ENCODE measurements at places on chromosomes 4 and X. TPM values are rescaled to one million over a fixed set of nuclear protein-coding genes. Genes with fewer than 3 reads are reported as not detected.

DNA sequence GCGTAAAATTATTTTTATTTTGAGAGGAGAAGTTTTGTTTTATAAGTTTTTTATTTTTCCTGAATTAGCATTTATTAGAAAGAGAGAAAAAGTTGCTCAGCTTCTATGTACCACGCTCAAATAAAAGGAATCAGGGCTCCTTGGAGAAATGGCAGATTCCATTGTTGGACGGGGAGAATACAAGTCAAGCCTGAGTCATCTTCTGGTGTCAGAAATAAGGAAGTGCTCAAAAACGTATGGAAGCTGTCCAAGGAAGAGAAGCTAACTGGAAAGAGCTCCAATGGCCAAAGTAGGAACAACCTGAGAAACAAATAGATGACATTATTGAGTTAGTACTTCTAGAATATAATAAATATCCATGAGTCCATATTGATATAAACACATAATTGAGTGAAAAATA lies 89.3 kb upstream of the NEIL3 start:
- no peak for DNase-seq
- no peaks in the 10 kb centered on the region for H3K4me1 ChIP-seq
- H3K27ac ChIP-seq, result no peak overlapping the region
- H3K27me3 ChIP-seq, result no peaks in the 10 kb centered on the region

DNA sequence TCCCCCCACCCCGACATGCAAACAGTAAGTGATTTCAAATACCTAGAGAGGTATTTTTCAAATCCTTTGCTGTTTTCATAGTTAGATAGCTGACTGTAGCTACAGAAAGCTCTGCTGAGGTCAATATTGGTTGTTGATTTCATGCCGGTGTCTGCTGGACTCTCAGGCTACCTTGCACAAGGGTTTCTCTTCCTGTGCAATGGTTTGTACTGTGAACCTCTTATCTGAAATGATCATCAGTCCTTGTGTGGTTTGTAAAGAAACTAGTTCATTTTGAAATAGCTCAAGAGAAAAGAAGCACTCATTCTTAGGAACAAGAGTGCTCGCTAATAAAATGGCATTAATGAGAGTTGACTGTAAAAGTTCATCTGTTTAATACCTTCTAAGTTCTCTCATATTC lies 2.1 kb downstream of the MTM1 start:
- peak overlapping the region; percentile 78 for H3K27ac ChIP-seq
- H3K36me3 ChIP-seq, result no peaks in the 10 kb centered on the region
- H3K4me3 ChIP-seq, result peak overlapping the region; percentile 36
- DNase-seq, result no peak
- H3K27me3 ChIP-seq, result no peaks in the 10 kb centered on the region

- H3K27ac ChIP-seq, result no peak overlapping the region
- H3K4me1 ChIP-seq, result no peaks in the 10 kb centered on the region
- no peaks in the 10 kb centered on the region for H3K36me3 ChIP-seq
- H3K27me3 ChIP-seq, result no peaks in the 10 kb centered on the region
- no peak for DNase-seq
- H3K4me3 ChIP-seq, result no peak overlapping the region
Observed at GRCh38 chrX:134654398-134655012, 3.8 kb downstream of the PLAC1 start.

TMPRSS11B gene
- not detected for total RNA-seq

GRCh38 chr4:181971411-181971810 lies 271.8 kb upstream of the TENM3 start:
- no peak overlapping the region for H3K4me3 ChIP-seq
- H3K27me3 ChIP-seq, result no peaks in the 10 kb centered on the region
- H3K27ac ChIP-seq, result no peak overlapping the region

MYOZ2 gene
- total RNA-seq, result not detected

USP26 gene
- not detected for total RNA-seq

GRCh38 chr4:46146993-46147392 lies 23.1 kb upstream of the GABRG1 start:
- no peak for DNase-seq
- no peak overlapping the region for H3K27ac ChIP-seq
- no peaks in the 10 kb centered on the region for H3K27me3 ChIP-seq
- no peak overlapping the region for H3K4me3 ChIP-seq
- no peaks in the 10 kb centered on the region for H3K4me1 ChIP-seq
- no peaks in the 10 kb centered on the region for H3K36me3 ChIP-seq

DNA sequence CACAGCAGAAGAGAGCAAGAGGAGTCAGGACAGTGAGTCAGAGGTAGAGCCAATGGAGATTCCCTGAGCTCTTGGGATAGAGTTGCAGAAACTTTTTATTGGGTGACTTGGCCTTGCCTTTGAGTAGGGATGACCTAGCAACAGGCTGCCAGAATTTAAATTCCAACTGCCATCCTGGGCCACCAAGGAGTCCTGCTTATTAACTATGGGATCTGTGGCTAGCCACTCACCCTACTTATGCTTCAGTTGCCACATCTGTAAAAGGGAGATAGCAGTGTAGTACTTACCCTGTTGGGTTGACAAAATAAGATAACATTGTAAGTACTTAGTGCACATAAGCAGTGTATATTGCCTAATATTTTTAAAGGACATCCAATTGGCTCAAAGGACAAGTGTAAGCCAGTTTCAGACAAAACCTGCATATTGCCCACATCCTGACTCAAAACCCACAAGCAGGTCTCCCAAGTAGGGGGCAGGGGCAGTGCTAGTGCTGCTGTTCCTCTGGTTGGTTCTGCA lies 43.5 kb upstream of the TMEM164 start:
- H3K36me3 ChIP-seq, result no peaks in the 10 kb centered on the region
- no peak for DNase-seq
- peaks cover 10% of the 10 kb centered on the region for H3K4me1 ChIP-seq
- H3K27me3 ChIP-seq, result no peaks in the 10 kb centered on the region

DNA sequence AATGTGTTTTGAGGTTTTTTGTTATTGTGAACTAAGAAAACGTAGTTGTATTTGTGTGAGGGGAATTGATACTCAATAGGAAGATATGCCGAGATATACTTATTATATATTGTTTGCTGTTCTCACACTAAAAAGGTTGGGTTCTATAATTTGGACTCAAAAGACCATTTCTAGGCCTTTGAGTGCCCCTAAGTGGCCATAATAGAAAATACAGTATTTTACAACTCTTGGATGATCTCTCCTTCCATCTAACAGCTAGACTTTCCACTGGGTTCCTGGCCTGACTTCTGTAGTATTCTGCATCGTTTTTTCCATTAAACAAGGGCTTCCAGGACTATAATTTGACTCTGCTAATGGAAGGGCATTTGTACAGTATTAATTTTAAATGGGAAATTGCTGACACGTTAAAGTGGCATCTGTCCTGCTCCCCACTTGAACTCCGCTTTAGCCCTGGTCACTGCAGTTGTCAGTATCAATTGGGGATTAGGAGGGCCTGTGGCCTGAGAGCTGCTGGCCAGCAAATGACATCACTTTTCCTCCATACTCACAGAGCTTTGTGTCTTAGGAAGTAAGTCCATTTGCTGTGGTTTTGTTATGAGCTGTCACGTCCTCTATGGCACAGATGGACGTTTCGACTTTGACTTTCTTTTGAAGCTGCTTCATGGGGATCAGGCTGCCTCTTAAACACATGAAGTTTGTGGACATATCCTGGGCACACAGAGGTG lies 176.9 kb downstream of the SLIT2 start:
- H3K4me3 ChIP-seq, result no peak overlapping the region
- DNase-seq, result no peak
- H3K36me3 ChIP-seq, result no peaks in the 10 kb centered on the region
- H3K4me1 ChIP-seq, result no peaks in the 10 kb centered on the region

DNA sequence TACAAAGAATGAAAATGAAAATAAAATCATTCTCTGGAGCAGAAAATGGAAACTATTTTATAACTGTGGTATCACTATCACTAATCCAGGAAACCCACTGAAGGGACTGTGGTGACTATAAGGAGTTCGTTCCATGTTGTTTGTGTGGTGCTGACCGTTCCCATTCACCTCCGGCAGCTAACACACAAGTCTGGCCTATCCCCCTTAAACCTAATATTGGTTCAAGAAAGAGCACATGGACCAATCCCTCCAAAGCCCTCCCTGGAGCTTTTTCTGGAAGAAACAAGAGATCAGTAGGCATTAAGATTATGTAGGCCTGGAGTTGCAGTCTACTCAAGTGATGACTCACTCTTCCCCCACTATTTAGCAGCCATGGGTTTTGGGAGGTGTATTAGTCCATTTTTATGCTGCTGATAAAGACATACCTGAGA lies 25.9 kb upstream of the FAM241A start:
- DNase-seq, result no peak
- peaks cover 5% of the 10 kb centered on the region for H3K4me1 ChIP-seq
- H3K27me3 ChIP-seq, result no peaks in the 10 kb centered on the region
- no peak overlapping the region for H3K4me3 ChIP-seq
- H3K36me3 ChIP-seq, result no peaks in the 10 kb centered on the region

GRCh38 chrX:39602195-39602594 lies 495.6 kb downstream of the BCOR start:
- H3K4me3 ChIP-seq, result no peak overlapping the region
- H3K27ac ChIP-seq, result no peak overlapping the region
- H3K27me3 ChIP-seq, result no peaks in the 10 kb centered on the region
- DNase-seq, result no peak
- H3K4me1 ChIP-seq, result no peaks in the 10 kb centered on the region

GRCh38 chrX:41085878-41086626 lies 807 bp downstream of the USP9X start:
- peak overlapping the region; percentile 91 for H3K4me3 ChIP-seq
- H3K4me1 ChIP-seq, result peaks cover 37% of the 10 kb centered on the region
- no peak for DNase-seq

FAM133A gene
- not detected for total RNA-seq

- H3K27me3 ChIP-seq, result no peaks in the 10 kb centered on the region
- no peaks in the 10 kb centered on the region for H3K4me1 ChIP-seq
Observed at GRCh38 chr4:96009427-96010119, 169.7 kb downstream of the PDHA2 start.

GSPT2 gene
- total RNA-seq, result 13.1 TPM

GRCh38 chr4:74237425-74237966 lies 70.8 kb upstream of the EPGN start:
- H3K27ac ChIP-seq, result no peak overlapping the region
- no peaks in the 10 kb centered on the region for H3K36me3 ChIP-seq
- H3K27me3 ChIP-seq, result no peaks in the 10 kb centered on the region
- H3K4me1 ChIP-seq, result no peaks in the 10 kb centered on the region

GRCh38 chr4:92599044-92599443 lies 295.3 kb downstream of the GRID2 start:
- no peak overlapping the region for H3K27ac ChIP-seq
- no peaks in the 10 kb centered on the region for H3K36me3 ChIP-seq
- H3K4me3 ChIP-seq, result no peak overlapping the region
- H3K27me3 ChIP-seq, result no peaks in the 10 kb centered on the region
- H3K4me1 ChIP-seq, result no peaks in the 10 kb centered on the region

GRCh38 chr4:40243386-40243948 lies 46.6 kb downstream of the RHOH start:
- no peaks in the 10 kb centered on the region for H3K27me3 ChIP-seq
- H3K27ac ChIP-seq, result peak overlapping the region; percentile 68
- DNase-seq, result no peak
- H3K4me1 ChIP-seq, result peaks cover 97% of the 10 kb centered on the region

DNA sequence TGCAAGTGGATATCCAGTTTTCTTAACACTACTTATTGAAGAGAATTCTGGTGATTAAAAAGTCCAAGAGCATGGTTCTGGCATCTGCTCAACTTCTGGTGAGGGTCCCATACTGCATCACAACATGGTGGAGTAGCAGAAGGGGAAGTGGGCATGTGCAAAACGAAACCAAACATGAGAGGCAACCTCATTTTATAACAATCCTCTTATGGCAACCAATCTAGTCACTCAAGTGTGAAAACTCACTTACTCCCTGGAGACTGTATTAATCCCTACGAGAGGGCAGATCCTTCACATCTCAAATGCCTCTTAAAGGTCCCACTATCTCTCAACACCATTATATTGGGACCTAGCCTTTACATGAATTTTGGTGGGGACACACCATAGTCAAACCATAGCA lies 55.4 kb upstream of the TRO start:
- H3K36me3 ChIP-seq, result no peaks in the 10 kb centered on the region
- DNase-seq, result no peak
- no peaks in the 10 kb centered on the region for H3K27me3 ChIP-seq

DNA sequence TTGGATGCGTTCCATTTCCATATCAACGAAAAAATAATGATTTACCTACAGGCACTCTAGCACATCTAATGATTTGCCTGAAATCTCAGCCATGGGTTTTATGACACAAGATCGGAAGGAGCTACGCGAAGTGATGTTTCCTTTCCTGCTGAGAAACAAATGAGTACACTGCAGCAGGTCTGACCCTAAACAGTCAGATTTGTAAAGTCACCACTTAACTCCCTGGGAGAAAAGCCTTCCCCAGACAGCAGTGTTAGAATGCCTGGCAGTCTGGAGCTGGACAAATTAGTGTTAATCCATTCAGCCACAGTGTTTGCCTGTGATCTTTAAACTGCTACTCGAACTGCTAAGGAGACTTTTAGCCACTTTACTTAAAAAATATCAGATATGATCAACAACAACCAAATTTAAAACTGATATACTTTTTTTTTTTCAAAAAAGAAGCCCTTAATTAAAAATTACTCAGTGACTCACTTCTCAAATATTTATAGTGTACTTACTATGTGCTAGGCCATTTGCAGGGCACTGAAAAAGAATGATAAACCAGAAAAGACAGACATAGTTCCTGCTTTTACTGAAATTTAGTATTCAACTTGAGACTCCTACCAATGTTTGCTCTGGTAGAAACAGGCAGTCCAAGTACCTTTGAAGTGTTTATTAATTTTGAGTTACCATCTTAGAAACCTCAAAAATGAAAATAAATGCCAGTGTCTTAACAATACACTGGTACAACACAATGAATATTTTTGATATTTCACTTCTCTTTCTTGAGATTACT lies 104.5 kb downstream of the SHISA3 start:
- H3K36me3 ChIP-seq, result peaks cover 4% of the 10 kb centered on the region
- no peak for DNase-seq
- H3K4me1 ChIP-seq, result no peaks in the 10 kb centered on the region
- no peak overlapping the region for H3K27ac ChIP-seq
- no peak overlapping the region for H3K4me3 ChIP-seq

ENOX2 gene
- total RNA-seq, result 13.6 TPM

- H3K4me3 ChIP-seq, result no peak overlapping the region
- H3K36me3 ChIP-seq, result no peaks in the 10 kb centered on the region
- DNase-seq, result no peak
- peaks cover 32% of the 10 kb centered on the region for H3K4me1 ChIP-seq
- no peak overlapping the region for H3K27ac ChIP-seq
- no peaks in the 10 kb centered on the region for H3K27me3 ChIP-seq
Observed at GRCh38 chr4:2809610-2810180, 16.8 kb downstream of the SH3BP2 start.

- peaks cover 6% of the 10 kb centered on the region for H3K4me1 ChIP-seq
- no peaks in the 10 kb centered on the region for H3K27me3 ChIP-seq
- H3K27ac ChIP-seq, result no peak overlapping the region
Observed at GRCh38 chrX:42976746-42977366, 198.9 kb upstream of the PPP1R2C start.

DNA sequence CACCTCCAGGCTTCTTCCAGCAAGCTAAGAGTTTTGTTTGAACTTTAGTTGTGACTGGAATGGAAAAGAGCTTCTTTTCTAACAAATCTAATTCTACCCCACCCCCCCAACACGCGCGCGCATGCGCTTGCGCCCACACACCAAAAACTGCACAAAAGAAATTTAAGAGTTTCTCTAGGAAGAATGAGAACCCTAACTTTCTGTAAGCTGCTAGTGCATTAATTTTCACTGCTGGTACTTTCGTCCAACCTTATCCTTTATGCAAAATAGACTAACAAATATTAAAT lies 9.0 kb upstream of the INTU start:
- no peak for DNase-seq
- no peak overlapping the region for H3K27ac ChIP-seq
- H3K36me3 ChIP-seq, result no peaks in the 10 kb centered on the region

UNC5C gene
- total RNA-seq, result not detected

RAPGEF2 gene
- total RNA-seq, result 23.1 TPM

Measured in CD4-positive, alpha-beta memory T cell (primary cell).